Heart right ventricle (tissue), 16 donors: ENCODE measurements at places on chromosomes 6 and 20. TPM values are rescaled to one million over a fixed set of nuclear protein-coding genes. Genes with fewer than 3 reads are reported as not detected.

DNA sequence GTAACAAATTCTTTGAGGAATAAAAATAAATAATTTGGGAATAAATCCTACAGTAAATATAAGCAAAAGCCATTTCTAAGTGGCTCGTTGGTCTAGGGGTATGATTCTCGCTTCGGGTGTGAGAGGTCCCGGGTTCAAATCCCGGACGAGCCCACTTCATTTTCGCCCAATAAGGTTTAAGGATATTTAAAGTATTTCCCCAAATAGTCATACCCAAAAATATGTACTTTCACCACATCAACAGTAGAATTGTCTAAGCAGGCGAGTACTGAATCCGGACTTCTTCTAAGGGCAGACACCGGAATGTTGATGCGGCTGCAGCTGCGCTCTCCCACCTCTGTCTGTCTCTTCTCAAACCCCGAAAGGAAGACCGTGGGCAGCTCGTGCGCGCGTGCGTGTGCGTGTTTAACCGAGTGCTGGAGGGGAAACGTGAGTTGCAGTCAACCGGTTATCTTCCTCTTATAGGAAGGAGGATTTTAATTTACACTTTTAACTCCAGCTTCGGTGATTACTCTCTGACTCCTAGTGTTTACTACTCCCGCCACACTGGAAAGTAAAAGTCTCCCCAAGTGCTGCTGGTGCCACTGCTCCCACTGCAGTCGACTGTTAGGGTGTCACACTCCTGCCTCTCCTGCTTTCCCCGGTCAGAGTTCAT lies 155.7 kb upstream of the PRSS16 start:
- DNase-seq = no peak

DNA sequence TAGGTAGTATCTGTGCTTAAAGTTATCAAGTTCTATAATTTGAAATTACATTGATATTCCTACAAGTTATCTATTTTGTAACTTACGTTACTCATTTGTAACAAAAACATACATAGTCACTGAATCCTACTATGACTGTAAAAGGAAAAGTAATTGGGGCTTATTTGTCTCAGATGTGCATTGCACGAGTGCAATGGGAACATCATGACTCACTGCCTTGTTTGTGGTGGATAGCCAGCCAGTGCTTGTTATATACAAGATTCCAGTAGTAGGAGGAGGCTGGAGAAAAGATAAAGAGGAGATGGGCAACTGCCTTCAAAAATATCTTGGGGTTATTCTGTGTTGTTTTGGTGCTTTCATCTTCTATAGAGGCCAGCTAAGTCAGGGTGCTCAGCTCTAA lies 164.1 kb downstream of the RNF144B start:
- DNase-seq = no peak

DNA sequence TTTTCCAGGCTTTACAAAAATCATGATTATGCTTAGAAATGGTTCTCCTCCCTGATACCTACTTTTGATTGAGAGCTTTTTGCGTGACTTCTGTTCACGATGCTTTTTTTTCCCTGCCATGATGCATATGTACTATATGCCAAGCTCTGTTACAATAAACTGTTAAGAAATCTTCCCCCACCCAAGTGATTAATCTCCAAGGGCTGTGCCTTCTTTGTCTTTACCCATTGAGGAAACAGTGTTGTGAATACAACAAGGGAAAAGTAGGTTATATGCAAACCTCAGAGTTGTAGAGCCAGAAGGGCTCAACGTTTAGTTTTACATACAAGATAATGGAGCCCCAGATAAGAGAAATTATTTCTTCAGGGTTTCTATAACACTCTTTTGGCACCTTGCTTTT lies 34.1 kb upstream of the MYLK2 start:
- no peak for DNase-seq

GRCh38 chr6:64250126-64250525 lies 614.5 kb downstream of the PHF3 start:
- no peak for DNase-seq

GRCh38 chr20:37808233-37809070 lies 94.5 kb upstream of the VSTM2L start:
- DNase-seq = no peak

DNA sequence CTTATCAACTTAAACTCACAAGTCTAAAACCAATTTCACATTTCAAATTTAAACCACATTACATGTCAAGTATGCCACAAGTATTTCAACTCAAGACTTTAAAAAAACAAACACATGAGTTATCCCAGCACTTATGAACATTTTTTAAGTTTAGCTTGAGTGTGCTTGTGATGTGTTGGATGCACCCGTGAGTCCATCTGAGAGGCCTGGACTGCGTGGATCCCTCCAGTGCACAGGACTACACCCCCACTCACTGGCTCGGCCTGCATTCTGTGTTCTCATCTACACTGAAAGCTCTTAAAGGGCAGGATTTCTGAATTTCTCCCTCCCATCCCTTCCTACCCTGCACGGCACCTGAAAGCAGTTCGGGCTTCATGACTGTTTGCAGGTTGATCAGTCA lies 128.8 kb upstream of the CD93 start:
- no peak for DNase-seq

- DNase-seq = no peak
Measured at GRCh38 chr6:77178821-77179220, 284.5 kb downstream of the HTR1B start.

DNA sequence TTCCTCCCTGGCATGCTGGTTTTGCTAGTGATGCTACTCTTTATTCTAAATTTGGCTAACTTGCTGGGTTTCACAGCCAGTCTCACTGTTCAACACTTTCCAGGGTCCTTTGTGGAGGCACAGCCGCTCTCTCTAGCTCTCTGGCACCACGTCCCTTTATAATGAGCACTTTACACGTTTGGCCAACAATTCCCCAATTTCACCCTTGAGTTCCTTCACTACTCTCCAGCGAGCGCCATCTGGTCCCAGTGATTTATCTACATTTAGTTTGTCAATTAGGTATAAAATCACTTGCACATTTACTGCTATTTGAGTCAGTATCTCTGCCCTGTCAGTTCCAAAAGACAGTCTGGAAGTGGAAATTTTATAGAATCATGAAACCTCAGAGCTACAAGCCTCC lies 241.9 kb upstream of the MOCS1 start:
- DNase-seq = no peak

Gene TFAP2B
- not detected for total RNA-seq

DNA sequence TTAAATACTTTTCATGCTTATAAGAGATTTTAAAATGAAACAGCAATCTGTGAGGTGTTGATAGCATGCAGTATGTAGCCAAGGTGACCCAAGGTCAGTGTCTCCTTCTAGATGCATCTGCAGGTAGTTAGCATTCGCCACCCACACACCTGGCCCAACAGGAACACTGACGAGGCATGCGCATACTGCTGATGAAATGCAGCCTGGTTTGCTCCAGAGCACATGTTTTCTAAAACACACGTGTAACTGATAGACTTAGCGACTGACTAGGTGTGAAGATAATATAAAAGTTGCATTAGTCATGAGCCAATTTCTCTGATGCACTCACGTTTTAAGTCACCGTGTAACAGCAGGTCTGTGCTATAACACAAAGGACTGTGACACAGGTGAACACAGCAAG lies 77.1 kb upstream of the RPS6KA2 start:
- no peak for DNase-seq

- DNase-seq = no peak
Measured at GRCh38 chr6:62492192-62492822, 206.3 kb upstream of the KHDRBS2 start.

Gene PRDM1
- total RNA-seq = 11.2 TPM

GRCh38 chr20:63573647-63574131 lies 350 bp downstream of the HELZ2 start:
- DNase-seq = no peak

DNA sequence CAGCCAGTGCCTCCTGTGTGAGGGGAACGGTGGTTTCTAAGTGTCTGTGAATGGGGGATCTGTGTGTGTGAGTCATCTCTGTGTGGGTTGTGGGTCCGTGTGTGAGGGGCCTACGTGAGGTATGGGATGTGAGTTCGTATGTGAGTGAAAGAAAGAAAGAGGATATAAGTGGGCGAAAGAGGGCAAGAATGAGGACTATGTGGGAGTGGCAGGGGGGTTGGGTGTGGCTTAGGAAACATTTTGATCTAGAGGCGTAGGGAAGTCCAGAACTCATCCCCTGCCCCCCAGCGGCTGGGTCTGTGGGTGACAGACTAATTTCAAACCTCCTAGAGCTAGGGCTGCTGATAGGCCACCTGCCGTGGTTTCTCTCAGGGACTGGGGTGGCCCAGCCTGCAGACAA lies 35.5 kb downstream of the DHX35 start:
- DNase-seq = no peak

Gene ZNF391
- total RNA-seq = 1.8 TPM

GRCh38 chr6:27505209-27506027 lies 32.5 kb upstream of the ZNF184 start:
- no peak for DNase-seq

DNA sequence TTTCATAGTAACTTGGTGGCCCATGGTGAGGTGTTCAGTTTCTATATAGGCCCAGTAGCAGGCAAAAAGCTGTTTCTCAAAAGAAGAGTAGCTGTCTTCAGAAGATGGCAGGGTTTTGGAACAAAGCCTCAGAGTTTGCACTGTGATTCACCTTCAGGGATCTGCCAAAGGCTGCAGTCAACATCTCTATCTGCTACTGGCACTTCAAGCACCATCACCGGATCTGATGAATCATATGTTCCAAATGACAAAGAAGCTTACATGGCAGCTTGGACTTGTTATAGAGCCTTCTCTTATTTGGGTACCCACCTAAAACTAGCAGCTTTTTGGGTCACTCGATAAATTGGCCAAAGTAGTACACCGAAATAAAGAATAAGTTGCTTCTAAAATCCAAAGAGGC lies 39.5 kb downstream of the PKIB start:
- no peak for DNase-seq
